ENCODE measurements at places on chromosomes 2 and 18. TPM values are rescaled to one million over a fixed set of nuclear protein-coding genes. Genes with fewer than 3 reads are reported as not detected.

GRCh38 chr2:205405752-205406151, 276.5 kb upstream of the NRP2 start:
- no peak for DNase-seq

DNA sequence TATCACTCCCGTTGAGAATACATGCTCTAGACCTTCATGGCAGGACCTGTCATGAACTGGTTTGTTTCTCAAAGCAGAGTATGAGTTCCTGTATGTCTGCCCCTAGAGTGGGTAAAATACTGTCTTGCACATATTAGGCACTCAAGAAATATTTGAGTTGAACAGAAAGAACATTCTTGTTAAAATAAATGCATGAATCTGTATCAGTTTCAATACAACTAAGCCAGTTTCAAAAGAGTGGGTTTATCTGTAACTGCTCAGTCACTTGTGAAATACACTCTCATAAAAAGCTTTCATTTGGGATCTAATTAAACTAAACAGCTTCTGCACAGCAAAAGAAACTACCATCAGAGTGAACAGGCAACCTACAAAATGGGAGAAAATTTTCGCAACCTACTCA, 69.2 kb downstream of the RFTN2 start:
- DNase-seq = no peak

DNA sequence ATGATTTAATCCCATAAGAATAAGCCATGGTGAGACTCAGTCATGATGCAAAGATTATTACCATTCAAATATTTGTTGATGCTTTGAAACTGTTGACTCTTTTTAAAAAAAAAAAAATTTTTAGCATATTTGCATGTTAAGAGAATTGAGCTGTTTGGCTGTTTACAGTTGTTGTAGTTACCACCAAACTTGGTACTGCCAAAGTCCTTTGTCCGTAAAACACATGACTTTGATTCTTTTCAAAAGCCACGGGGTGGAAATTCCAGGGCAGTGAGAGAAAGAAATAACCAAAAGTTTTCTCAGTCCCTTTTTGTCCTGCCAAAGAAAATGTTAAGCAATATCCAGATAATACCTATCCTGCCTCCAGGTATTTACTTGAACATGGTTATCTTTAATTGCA, 474.8 kb downstream of the METTL4 start:
- no peak for DNase-seq

DNA sequence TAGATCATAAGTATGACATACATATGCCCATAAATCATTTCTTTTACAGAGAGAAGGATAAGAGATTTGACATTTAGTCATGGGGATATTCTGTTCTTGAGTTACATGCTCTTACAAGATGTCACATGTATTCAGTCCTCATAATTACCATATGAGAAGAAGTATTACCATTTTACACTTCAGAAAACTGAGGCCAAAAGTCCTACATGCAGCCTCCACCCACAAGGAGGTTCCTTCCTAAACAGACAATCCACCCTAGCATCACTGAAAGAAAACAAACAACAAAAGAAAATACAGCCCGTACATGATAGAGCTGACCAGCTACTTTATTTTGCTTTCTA, 335.1 kb downstream of the SETBP1 start:
- no peak for DNase-seq

- no peak for DNase-seq
Measured at GRCh38 chr2:225353579-225354085, 45.9 kb upstream of the NYAP2 start.

Gene SLC5A7
- total RNA-seq = 0.11 TPM
